Midbrain (tissue), 1 donor: ENCODE measurements at places on chromosomes 5 and 9.

DNA sequence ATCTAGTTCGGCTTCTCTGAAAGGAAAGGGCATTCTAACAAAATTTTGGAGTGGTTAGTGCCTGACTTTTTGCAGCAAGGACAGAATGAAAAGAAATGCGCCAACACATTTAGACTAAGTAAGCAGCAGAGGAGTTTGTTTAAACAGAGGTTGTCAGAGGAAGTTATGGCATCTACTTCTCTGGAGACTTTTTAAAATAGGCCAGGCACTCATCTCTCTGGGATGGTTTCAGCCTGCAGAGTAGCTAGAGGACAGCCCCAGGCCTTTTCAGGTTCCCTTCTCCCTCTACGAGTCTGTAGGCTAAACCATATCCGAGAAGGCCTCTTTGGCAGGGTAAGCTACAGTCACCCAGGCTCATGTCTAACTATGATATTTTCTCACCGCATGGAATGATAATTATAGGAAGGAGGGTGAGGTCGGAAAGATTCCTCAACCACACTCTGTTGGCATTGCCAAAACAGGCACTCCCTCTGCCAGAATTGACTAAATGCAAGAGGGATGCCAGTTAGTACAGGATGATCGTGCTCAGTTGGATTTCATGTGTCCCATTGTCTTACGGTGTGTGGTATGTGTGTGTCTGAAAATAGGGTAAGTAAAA lies 1.4 kb upstream of the CTXN3 start:
- DNase-seq = no peak

DNA sequence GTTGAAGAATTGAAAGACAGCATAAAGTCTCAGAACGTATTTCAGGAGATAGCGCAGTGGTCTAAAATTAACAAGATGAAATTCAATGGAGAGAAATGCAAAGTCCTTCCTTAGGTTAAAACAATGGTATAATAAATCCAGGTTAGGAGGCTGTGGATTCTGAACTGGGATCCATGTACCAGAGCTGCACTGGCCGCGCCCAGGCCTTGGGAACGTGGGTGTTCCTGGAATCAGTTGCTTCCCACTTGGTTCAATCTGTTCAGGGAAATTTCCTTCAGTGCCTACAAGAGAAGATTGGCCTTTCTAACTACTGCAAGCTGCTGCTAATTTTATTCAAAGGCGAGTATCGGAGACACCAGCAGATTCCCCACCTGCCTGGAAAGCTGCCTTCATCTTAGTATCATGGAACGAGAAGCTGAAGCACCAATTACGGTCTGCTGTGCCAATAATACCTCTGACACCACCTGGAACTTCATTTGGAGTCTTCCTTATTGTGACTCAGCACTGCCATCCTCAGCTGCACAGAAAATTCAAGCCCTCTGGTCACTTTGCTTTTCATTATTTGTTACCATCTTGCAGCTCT lies 14.3 kb upstream of the CTNND2 start:
- no peak for DNase-seq

- DNase-seq = no peak
Observed at GRCh38 chr5:34047143-34047542, 4.1 kb upstream of the C1QTNF3 start.

DNA sequence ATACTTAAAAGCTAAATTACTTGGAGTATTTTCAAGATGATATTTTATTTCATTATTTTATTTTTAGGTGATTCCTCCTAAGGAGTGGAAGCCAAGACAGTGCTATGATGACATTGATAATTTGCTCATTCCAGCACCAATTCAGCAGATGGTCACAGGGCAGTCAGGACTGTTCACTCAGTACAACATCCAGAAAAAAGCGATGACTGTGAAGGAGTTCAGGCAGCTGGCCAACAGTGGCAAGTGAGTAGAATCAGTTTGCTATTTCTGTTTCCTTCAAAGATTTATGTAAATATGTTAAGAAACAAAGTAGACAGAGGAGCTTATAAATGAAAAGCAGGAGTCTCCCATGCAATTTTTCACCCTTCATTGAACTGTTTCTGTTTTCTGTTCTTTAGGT lies 47.8 kb downstream of the KDM4C start:
- peak; percentile 10 for DNase-seq

DNA sequence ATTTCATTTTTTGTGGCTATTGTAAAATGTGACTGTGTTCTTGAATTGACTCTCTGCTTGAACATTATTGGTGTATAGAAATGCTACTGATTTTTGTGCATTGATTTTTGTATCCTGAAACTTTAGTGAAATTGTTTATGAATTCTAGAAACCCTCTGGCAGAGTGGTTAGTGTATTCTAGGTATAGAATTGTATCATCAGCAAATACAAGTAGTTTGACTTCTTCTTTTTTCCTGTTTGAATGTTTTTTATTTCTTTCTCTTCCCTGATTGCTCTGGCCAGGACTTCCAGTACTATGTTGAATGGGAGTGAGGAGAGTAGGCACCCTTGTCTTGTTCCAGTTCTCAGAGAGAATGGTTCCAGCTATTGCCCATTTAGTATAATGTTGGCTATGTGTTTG lies 88.8 kb upstream of the HMHB1 start:
- no peak for DNase-seq

GRCh38 chr9:86062845-86063693 lies 36.3 kb downstream of the GOLM1 start:
- DNase-seq = no peak

DNA sequence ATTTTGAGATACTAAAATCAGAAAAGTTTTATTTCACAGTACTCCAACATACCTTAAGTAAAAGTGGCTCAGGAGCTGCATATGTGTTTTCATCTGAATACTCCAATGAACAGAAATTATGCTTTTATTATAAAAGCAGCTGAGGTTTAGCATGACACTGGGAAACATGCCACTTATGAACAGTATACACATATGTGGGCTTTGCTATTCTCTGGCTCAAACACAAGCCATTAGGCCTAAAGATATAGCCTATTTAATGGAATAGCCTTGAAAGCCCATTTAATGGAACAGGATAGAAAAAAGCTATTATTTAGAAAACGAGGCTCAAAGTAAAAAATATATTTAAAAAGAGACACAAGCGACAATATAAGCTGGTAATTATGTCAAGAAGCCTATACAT lies 74.1 kb downstream of the SLC38A9 start:
- no peak for DNase-seq

DNA sequence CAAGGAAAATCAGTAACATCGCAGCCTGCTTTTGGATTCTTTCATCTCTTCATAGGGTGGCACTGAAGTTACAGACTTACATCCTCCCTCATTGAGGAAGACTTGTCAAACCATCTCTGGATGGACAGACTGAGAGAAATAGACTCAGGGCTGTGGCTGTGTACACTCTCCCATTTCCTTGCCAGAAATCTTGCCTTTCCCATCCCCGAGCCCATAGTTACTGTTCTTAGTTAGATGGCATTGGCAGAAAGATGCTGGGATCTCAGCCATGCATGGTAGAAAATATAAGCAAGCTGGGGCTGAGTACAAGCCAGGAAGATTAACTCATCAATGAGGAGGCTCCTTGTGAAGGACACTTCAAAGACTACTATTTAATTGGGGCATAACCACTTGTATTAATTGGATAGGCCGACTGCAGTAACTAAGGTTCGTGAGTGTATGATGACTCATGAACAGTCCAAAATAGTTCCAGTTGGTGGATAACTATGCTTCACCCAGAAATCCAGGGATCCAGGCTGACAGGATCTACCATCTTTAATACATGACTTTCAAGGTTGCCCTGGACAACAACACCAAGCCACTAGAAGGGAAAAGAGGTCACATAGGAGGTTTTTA lies 137.9 kb downstream of the TMEM38B start:
- DNase-seq = no peak

DNA sequence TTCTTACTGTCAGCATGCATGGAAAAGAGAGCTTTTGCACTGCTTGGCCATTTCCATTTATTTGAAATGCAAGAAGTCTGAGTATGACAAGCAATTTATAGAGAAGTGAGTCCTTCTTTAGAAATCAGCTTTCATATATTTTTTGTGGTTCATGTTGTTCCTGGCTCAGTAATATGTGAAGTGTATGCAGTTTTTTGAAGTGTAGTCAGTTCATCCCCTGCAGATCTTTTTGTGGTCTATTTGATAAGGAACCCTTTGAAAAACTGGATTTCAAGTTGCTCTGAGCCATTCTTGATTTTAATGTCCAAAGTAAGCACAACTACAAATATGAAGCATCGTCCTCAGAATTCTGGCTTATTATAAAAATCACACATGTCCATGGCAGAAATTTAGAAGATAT lies 294.1 kb upstream of the SMC2 start:
- no peak for DNase-seq

GRCh38 chr5:173495225-173495904 lies 121.1 kb downstream of the BOD1 start:
- peak; percentile 27 for DNase-seq

- DNase-seq = no peak
Observed at GRCh38 chr9:69433968-69434367, 109.0 kb downstream of the ENTREP1 start.
